Nephron progenitor cell (in vitro differentiated cells): ENCODE measurements at places on chromosomes 16 and 17.

DNA sequence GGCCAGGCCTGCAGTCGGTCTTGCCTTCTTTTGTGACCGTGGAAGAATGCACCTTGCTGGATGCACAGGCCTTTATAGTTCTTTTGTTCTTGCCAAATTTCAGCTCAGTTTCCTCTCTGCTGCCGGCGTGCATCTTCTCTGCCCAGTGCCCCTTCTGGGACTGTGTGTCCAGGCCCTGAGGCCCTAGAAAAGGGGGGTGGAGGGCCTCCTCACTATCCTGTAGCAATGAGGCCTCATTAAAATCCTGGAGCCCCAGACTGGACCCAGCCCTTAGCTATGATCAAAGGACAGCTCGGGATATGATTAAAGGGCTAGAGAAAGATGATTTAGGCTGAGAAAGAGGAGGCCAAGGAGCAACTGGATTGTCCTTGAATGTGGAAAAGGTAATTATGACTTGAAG lies 229.8 kb downstream of the SEC14L1 start:
- DNase-seq, result peak; percentile 0

DNA sequence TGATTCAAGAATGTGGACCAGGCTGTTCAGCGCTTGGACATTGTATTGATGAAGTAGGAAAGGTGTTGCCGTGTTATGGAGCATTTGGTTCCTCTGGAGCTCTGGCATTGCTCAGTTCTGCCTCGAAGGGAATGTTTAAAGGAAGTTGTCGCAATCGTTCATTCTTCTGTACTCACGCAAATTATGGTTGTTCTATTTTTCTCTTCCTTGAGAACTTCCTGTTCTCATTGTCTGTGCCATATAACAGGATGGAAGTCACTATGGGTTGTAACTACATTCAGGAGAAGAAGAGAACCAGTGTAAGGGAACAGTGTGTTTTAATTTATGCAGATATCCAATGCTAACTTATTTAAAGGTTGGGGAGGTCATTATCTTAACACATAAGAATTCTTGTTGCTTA lies 13.0 kb downstream of the PCTP start:
- no peak for DNase-seq

DNA sequence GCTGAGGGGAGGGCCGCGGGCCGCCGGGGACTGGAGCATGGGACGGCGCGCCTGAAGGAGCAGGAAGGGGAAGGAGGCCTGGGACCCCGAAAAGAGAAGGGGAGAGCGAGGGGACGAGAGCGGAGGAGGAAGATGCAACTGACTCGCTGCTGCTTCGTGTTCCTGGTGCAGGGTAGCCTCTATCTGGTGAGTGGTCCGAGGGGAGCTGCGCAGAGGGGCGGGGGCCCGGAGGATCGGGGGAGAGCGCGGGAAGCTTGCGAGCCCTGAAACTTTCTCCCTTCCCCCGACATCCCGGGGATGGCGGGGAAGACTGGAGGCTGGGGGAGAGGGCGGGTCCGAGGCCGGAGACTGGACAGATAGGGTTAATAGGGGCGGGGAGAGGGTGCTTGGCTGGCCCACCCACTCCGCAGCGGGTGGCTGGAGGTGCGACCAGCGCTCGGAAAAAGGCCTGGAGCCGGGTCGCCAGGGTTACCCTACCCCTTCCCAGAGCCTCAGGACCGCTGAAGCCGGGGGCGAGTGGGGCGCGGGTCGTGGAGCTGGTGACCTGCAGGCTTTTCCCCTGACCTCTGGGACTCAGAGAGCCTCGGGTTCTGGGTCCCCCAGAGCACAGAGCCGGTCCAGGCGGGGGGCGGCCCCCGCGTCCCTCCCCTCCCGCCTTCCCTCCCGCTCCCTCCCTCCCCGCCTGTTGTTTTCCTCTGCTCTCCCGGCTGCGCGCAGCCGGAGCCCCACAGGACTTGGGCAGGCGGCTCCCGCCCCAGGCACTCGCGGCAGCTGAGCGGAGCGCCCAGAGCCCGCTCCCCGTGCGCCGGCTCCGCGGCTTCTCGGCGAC lies 631 bp downstream of the NXPH3 start:
- peak; percentile 62 for DNase-seq

DNA sequence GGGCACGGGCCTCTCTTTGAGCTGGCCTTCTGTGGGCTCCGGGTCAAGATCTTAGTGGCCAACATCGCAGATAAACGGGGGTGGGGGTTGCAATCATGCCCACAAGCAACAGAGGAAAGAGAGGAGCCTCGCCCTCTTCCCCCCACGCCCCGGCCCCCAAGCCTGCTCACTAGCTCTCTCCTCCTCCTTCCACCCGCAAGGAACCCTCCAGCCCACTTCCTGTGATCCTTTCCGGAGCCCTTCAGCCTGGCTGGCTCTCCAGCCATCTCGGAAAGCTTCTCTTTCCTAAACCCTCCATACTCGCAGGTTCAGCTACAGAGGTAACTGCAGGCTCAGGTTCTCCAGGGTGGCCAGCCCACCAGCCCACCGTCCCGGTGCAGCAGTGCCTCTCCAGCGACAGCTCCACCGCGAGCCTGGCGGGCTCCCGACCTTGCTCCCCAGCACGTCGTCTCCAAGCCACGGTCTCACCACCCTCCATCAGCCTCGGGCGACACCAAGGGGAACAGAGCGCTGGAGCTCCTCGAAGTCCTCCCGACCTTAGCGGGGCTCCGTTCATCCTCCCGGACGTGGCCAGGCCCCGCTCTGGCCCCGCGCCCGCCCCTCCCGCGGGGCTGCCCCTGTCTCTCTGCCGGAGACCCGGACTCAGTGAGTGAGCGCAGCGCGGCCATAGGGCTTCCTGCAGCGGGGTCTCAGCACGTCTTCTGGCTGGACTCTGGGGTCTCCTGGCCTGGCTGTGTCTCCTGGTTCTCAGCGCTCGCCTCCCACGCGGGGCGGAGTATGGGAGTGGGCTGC lies 12.9 kb upstream of the ODF4 start:
- DNase-seq, result peak; percentile 56

DNA sequence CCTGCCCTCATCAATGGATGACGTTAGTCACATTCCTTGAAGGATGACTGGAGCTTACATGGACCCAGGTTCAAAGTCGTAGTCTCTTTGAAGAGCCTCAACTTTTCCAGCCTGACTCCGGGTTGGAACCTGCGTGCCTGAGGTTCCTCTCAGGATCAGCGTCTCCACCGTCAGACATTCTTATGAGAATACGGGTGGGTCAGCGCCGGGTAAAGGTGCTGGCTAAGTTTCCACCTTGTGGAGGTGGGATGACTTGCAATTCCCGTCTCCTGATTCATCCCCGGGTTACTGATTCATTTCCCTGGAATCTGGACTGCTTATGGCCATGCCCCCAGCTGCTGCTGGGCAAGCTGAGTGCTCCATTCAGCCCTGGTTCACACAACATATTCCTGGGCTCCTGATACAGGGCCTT lies 38.9 kb upstream of the CMIP start:
- no peak for DNase-seq
